HTR-8/SVneo (cell line): ENCODE measurements at places on chromosomes 3 and 15.

GRCh38 chr15:72006382-72006781 lies 111.6 kb downstream of the MYO9A start:
- DNase-seq, result no peak

- no peak for DNase-seq
Observed at GRCh38 chr3:101026881-101027280, 33.7 kb upstream of the ABI3BP start.

DNA sequence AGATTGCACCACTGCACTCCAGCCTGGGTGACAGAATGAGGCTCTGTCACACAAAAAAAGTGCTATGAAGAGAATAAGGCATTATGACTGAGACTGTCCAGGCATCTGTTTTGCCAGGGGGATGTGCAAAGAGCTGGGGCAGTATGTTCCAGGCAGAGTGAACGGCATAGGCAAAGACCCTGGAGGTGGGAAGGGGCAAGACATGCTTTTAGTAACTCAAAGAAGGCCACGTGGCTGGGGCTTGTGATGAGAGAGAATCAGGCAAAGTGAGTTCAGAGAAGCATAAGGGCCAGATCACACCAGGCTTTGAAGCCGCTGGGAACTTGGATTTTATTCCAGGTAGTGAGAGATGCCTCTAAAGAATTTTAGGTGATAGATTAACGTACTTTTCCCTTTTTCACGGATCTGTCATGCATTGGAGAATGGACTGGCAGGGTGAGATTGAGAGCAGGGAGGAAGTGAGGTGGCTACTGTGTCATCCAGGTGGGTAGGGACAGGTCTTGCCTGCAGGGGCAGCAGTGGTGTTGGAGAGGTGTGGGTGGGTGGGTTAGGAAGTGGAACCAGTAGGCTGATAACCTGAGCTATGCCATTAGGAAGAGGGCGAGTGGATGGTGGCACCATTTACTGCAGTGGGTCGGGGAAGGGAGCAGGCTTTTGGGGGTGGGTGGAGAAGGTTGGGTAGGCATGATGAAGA lies 31.7 kb downstream of the ATP2B2 start:
- no peak for DNase-seq

GRCh38 chr3:43206632-43207031 lies 79.7 kb upstream of the SNRK start:
- DNase-seq, result no peak

GRCh38 chr15:27086149-27086548 lies 115.2 kb downstream of the GABRG3 start:
- no peak for DNase-seq

DNA sequence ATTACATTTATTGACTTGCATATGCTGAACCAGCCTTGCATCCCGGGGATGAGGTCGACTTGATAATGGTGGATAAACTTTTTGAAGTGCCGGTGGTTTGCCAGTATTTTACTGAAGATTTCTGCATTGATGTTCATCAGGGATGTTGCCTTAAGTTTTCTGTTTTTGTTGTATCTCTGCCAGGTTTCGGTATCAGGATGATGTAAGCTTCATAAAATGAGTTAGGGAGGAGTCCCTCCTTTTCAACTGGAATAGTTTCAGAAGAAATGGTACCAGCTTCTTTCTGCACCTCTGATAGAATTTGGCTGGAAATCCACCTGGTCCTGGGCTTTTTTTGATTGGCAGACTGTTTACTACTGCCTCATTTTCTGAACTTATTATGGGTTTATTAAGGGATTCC lies 250.8 kb downstream of the TBC1D5 start:
- no peak for DNase-seq

- DNase-seq, result no peak
Observed at GRCh38 chr15:68218847-68219798, 10.4 kb downstream of the CLN6 start.

- peak; percentile 44 for DNase-seq
Observed at GRCh38 chr3:151468284-151468917, 7.5 kb upstream of the IGSF10 start.
